ENCODE measurements at places on chromosomes 6 and 20.

- no peak for DNase-seq
Observed at GRCh38 chr6:166417285-166417691, 34.5 kb upstream of the MPC1 start.

GRCh38 chr6:49626811-49627210 lies 9.8 kb downstream of the RHAG start:
- no peak for DNase-seq

DNA sequence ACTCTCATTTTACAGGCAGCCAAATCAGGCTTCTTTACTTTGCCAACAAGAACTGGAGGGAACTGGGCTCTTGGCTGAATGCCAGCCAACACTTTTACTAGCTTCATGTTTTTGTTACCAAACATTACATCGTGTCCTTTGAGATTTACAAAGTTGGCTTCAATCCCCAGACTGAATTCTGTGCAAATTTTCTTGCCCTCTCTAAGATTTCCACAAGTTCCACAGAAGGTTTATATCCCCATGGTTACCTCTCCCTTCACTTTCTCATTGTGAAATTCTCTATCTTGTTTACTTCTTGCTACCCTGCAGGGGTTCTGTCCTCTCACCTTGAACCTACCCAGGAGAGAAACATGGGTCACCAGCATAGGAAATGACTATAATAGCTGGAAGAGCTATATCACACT lies 37.6 kb upstream of the PLCB1 start:
- peak; percentile 14 for DNase-seq

- DNase-seq, result no peak
Observed at GRCh38 chr20:39716796-39717341, 754.7 kb downstream of the DHX35 start.

- DNase-seq, result no peak
Observed at GRCh38 chr6:27157459-27158315, 89.8 kb upstream of the PRSS16 start.

GRCh38 chr20:38975539-38976120 lies 13.5 kb downstream of the DHX35 start:
- DNase-seq, result no peak

DNA sequence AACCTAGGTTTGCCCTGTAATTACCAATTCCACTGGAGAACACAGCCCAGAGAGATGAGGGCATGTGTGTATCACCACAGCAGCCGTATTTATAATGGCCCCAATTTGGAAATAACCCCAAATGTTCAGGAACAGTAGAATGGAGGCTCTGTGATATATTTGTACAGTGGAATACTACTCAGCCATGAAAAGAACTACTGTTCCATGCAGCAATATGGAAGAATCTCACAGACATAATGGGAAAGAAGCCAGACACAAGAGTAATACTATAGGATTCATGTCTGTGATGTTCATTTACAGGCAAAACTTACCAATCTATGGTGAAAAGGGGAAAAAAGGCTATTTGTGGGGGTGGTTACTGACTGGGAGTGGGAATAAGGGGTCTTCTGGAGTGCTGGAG lies 83.7 kb upstream of the TRAF3IP2 start:
- no peak for DNase-seq

DNA sequence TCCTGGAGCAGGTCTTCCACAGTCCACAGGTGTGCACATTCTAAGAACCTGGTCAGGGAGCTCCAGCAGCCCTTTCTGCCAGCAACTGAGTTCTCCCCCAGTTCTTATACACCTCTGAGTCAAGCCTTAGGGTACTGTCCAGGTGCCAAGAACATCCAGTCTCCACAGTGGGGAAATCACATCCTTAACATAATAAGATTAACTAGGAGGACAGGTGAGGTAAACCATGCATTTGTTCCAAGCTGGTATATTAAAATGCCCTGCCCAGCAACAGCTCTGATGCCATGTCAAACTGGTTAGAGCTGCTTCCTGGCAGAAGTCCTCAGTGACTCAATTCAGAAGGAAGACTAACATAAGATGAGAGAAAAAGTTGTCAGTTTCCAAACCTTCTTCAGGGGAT lies 303.9 kb upstream of the SGK1 start:
- DNase-seq, result no peak

DNA sequence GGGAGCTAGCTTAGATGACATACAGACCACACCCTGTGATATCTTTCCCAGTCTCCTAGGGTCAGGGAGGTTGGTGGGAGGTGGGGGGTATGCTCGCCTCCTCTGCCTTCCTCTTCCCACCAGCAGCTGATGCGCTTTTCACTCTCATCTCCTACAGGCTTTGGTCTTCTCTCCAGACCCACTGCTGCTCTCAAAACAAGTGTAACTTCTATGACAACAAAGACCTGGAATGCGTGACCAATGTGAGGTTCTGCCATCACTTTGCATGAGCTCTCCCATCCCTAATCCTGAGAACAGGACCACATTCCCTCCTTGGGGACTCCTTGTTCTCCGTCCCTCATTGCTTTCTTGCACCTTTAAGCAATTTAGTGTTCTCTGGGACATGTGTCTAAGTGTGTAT lies 2.7 kb downstream of the CTSA start:
- no peak for DNase-seq

GRCh38 chr6:117008618-117009017 lies 131.6 kb downstream of the RFX6 start:
- DNase-seq, result no peak

DNA sequence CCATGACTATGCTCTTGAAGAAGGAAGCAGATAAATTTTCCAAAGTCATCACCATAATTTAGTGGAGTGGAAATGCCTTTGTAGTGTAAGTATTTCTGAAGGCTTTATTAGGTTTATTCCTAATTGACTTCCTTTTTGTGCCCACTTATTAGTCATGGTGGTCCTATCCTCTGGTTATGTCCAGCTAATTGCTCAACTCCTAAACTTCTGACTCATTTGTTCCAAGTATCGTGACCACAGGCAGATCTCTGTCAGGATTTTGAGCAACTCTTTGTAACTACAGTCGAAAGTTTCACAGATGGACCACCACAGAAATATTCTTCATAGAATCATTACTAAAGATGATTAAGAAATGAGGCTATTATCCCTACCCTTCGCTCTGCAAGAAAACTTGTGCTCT lies 315.6 kb upstream of the PTCHD4 start:
- peak; percentile 16 for DNase-seq
